ENCODE measurements at places on chromosomes 7 and 10. TPM values are rescaled to one million over a fixed set of nuclear protein-coding genes. Genes with fewer than 3 reads are reported as not detected.

The COL26A1 gene
- total RNA-seq = not detected

The GRM8 gene
- total RNA-seq = not detected

The PCLO gene
- total RNA-seq = 4.9 TPM

The GIMAP1 gene
- under 0.01 TPM for total RNA-seq

The ANXA11 gene
- 54.7 TPM for total RNA-seq

The EMX2 gene
- 2.2 TPM for total RNA-seq

Measured in uterine smooth muscle cell (primary cell).